ENCODE measurements at places on chromosomes 12 and 14.

- DNase-seq = no peak
Measured at GRCh38 chr14:106489112-106489881, 962.9 kb downstream of the TMEM121 start.

DNA sequence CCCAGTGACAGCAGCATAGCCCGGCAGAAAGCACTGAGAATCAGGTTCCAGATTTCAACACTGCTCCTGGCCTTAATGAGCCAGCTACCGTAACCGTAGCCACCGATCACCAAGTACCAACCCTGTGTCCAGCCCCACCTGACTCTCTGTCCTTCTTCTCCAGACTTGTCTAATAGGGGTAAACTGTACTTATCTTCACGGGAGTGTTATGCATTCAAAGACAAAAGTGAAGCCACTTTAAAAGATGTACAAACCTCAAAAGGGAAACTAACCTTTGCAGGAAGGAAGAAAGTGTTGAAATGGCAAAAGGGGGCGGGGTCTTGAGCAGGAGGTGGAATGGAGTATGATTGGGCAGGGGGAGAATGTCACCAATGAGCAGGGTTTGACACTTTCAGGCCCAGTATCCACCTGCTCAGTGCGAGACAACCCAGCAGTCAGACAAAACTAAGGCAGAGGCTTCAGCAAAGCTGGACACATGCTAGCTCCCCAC lies 226.1 kb downstream of the CHST11 start:
- no peak for DNase-seq

DNA sequence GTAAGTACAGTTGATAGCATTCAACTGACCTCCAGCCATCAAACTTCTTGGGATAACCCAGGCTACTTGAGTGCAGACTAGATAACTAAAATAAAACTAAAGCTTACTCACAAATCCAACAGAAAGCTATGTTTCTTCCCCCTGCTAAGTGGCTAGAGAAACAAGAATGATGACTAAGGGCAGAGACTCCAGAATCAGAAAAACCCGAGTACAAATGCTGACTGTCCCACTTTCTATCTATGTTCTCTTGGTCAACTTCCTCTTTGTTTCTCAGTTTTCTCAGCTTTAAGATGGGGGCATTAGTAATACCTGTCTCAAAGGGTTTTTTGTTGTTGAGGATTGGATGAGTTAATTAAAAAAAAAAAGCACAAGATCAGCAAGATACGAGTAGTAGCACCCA lies 6.1 kb upstream of the NUAK1 start:
- no peak for DNase-seq

GRCh38 chr12:29694002-29694401 lies 89.7 kb downstream of the TMTC1 start:
- DNase-seq = no peak

DNA sequence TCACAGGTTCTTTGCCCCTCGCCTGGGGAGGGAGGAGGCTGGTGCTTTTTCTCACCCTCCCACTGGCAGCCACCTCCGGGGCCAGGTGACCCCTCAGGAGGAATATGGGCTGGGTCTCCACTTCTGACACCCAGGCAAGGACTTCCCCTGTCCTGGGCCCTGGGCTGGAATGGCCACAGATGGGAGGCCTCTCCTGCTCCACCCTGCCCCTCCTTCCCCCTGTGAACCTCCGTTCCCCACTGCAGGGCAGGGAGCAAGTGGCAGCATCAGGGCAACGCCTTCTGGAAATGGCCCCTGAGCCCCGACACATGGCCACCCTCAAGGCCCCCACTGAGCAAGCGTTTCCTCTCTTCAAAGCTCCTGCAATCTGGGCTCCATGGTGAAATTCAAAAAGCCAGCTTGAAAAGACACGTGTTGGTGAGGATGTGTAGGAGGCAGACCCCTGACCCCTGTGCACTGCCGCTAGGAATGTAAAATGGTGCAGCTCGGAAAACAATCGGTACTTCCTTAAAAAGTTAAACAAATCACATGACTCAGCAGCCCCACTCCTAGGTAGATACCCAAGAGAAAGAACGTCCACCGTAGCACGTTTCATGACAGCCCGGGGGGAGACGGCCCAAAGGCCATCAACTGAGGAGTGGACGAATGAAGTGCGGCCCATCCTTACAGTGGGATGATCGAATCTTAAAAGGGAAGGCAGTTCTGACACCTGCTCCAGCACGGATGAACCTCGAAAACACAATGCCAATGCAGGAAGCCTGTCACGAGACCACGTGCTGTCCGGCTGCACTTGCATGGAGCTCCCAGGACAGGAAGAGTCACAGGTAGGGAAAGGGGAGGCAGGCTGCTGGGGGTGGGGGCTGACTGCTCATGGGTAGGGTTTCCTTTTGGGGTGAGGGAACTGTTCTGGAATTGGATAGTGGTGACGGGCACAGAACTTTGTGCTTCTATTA lies 11.5 kb downstream of the XRCC3 start:
- no peak for DNase-seq

- DNase-seq = peak; percentile 9
Measured at GRCh38 chr12:15364221-15365160, 42.2 kb downstream of the PTPRO start.

- no peak for DNase-seq
Measured at GRCh38 chr14:89085737-89086382, 261.4 kb downstream of the TTC8 start.

- peak; percentile 23 for DNase-seq
Measured at GRCh38 chr12:119593578-119594398, at the start of gene TMEM233. Gene TMEM233 (plus strand): TSS chr12:119593774. CDS start chr12:119593849, 75 bp downstream.

GRCh38 chr12:131598717-131599116 lies 112.2 kb upstream of the SFSWAP start:
- no peak for DNase-seq

- DNase-seq = peak; percentile 69
Measured at GRCh38 chr14:91980157-91980556, 32.7 kb upstream of the FBLN5 start.

DNA sequence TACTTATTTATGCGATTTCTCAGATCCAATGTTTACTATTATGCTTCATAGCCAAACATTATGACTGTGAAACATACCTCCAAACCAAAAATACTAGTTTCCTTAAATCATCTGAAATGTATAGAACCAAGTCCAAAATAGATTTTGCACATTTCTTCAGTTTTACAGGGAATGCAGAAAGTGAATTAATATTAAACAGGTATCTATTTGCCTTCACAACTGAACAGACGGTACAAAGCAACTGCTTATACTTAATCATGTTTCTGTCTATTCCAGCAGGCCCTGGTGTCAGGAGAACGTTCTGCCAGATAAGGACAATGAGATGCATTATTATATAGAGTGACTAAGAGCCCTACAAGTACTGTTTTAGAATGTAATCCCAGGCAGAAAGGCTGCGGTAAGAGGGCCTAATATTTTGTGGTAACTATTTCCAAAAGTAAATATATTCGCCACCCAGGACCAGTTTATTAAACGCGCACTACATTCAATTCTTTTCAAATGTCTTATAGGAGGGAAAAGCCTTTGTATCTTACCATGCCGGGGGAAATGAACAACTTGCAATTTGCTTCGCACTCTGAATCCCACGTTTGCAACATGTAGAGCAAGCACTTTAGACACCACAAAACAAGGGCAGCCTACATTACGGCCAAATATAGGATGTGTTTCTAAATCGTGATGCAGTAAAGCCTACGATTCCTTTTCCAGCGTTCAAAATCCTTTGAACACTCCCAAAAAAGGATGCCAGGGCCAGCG lies 1.5 kb downstream of the CORO1C start:
- DNase-seq = peak; percentile 58

DNA sequence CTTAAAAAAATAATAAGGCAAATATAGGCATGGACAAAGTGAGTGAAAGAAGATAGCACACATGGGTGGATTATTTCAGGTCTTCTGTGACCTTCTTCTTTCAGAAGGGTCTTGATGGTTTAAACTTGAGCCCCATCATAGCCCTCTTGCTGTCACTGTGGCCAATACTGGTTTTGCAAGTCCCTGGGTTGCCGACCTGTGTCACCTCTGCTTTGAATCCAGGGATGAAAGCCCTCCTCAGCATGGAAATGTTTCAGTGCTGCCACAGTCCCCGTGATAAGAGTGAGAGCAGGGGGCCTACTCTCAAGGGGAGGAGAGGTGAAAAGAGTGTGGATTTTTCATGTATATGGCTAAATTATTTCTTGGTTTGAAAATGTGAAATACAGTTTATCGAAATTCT lies 30.2 kb upstream of the ATF1 start:
- DNase-seq = no peak

DNA sequence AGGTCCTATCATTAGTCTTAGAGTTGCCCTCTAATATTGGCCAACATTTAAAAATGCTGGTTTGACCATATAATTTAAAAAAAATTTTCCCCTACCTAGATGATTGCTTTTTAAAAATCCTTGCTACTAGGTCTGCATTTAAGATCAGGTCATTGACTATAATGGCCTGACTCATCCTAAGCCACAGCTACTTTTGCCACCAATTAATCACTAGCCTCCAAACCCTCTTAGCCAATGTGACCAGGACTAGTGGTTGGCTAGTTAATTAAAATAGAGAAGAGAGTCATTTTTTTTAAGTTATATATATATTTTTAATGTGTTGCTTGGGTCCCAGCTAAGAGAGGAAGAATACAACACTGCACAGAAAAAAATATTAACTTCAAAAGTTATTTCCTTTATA lies 57.5 kb downstream of the SOS2 start:
- peak; percentile 18 for DNase-seq

- DNase-seq = no peak
Measured at GRCh38 chr12:108234158-108234557, 105.0 kb downstream of the CMKLR1 start.

DNA sequence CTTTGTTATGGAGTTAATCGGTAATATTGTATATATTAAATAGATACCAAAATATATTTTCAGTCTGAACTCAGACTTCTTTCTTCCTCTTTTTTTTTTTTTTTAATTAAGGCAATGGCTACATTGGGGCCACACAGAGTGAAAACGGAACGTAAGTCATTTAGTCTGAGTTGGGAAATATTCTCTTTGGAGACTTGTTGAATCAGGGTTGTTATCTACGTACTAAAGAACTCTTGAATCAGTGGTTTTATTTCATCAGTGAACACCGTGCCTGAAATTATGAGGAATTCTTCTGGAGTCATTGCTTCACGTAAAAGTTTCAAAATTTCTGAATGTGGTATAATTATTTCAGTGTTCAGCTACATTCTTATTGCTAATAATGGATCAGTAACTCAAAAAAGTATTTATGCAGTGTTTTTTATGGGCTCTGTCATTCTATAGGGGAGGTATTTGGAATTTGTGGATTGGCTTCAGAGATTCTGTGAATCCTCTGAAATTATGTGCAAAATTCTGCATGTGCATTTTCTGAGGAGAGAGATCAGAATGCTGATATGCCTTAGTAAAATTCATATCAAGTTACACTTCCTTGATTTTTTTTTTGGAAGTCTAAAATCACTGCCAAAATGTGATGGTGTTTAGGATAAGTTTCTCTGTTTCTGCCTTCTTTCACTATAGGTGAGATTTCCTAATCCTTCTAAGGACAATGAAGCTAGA lies 39.6 kb downstream of the BRMS1L start:
- DNase-seq = no peak

Data from astrocyte of the hippocampus (primary cell).